Kidney (tissue), 22 donors: ENCODE measurements at places on chromosomes 6 and 20.

GRCh38 chr6:134092449-134092848 lies 40.0 kb upstream of the SLC2A12 start:
- no peak for DNase-seq

- DNase-seq: peak; percentile 88
Measured at GRCh38 chr20:34163307-34163706, 51.3 kb upstream of the EIF2S2 start.

GRCh38 chr20:53639647-53640440 lies 46.2 kb upstream of the ZNF217 start:
- no peak for DNase-seq

GRCh38 chr6:147341486-147341885 lies 137.3 kb downstream of the STXBP5 start:
- peak; percentile 66 for DNase-seq

DNA sequence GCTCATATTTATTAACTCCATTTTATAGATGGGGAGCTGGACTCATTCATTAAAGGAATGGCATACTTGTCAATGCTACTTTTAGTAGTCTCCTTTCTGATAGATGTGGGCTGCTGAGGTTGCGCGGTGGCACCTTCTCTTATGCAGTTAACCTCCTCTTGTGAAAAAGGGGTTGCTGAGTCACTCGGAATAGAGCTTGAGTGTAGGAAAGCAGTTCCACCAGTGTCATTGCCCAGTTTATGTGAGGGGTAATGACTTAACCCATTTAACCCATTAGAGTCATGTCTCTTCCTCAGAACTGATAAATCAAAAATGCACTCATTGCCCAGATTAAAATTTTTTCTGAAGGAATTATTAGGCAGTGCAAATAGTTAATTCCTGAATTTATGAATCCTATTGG lies 6.3 kb downstream of the MAPK14 start:
- no peak for DNase-seq

DNA sequence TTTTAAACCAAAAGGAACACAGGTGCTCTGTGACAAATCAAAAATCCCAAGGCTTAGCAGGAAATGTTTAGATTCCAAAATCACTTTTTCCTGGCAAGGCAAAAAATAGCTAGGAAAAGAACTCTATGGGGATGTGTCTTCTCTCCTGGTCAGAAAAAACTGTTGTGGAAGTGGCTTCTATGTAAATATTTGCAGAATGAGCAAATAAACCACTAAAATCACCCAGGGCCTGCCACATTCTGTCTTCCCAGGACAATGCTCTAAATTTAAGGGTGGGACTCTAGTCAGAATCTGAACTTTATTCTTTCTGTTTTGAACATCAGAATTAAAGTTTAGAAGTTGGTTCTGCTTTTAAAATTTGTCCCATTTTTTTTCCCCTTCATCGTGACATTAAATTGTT lies 29.3 kb downstream of the GCM1 start:
- DNase-seq: no peak

DNA sequence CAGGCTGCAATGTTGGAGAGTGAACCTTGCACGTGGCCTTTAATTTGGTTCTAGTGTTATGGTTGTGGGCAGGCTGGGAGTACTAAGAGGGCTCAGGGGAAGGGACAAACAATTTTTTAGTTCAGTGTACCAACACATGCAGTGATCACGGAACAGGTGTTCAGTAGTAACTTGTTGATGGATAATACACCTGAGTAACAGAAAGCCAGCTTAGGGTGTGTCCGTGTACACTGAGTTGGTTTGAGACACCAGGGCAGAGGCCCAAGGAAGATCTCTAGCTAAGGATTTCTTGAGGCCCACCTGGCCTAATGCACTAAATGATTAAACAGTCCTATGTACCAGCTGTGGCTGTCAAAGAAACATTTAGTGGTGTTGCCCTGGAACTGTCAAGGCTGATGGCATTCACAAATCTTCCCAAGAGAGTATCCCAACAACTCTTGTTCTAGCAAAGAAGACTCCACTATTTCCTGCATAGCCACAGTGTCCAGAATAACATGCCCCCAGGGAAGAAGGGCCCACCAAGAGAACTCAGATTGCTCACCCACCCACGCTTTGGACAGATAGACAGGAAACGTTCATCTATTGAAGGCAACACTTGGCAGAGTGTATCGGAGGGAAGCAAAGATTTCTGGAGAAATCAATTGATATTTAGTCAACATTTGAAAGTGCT lies 60.0 kb downstream of the CD83 start:
- DNase-seq: no peak

GRCh38 chr6:111565326-111566221 lies 40.1 kb downstream of the TRAF3IP2 start:
- peak; percentile 78 for DNase-seq

DNA sequence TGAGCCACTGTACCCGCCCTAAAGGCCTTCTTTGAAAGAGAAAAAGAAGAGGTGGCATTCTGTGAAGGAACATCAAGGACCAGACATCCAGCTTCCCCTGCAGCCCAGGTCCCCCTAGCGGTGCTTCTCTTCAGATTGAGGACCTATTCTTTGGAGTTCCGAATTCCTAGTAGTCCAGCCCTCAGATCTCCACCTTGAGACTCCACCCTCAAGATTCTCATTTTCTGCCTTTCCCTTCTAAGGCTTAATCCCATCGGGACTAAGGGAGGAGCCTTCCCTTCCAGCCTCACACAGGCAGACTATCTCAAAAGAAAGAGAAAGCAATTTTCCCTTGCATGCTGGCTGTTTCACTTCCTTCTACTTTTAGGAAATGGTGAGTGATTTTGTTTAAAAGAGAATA lies 32.5 kb downstream of the MUC22 start:
- DNase-seq: peak; percentile 41

GRCh38 chr6:152897807-152898399 lies 84.9 kb downstream of the FBXO5 start:
- peak; percentile 58 for DNase-seq

- no peak for DNase-seq
Measured at GRCh38 chr20:39632176-39632575, 670.0 kb downstream of the DHX35 start.

GRCh38 chr6:122033564-122034181 lies 365.8 kb upstream of the HSF2 start:
- peak; percentile 77 for DNase-seq

GRCh38 chr6:41470331-41471063 lies 75.7 kb upstream of the FOXP4 start:
- DNase-seq: peak; percentile 62

DNA sequence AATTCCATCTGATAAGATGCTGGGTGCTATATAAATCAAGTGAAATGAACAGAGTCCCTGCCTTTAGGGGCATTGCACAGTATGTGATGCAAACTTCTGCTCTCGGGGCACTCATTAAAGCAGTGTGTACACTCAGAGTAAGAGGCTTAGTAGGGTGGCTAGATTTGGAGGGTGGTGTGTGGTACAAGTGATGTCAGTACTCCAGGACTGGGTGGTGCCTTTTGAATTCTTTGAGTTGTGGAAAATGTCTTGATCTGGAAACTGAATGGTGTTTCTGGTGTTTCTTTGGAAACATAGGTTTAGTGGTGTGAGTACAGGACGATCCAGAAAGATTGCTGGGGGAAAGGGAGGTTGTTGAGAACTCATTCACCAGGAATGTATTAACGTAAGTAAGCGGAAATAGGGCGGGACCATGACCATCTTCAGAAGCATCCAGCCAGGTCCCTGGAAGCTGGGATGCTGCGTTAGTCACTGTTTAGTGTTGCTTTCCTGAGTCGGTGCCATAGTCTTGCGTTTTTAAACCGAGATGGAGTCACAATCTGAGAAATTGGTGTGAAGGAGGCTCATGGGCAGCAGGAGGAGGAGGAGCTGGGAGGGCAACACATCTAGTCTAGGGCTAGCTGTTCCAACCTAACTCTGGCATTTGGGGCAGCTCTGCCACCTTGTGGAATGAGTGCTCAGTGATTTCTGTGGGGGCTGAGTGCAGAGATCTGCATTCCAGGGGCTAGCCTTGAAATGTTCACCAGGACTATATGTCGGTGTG lies 70.3 kb downstream of the SCAND1 start:
- no peak for DNase-seq

GRCh38 chr20:53513489-53514298 lies 79.9 kb downstream of the ZNF217 start:
- no peak for DNase-seq

- DNase-seq: no peak
Measured at GRCh38 chr6:168712993-168713392, 272.0 kb downstream of the SMOC2 start.

DNA sequence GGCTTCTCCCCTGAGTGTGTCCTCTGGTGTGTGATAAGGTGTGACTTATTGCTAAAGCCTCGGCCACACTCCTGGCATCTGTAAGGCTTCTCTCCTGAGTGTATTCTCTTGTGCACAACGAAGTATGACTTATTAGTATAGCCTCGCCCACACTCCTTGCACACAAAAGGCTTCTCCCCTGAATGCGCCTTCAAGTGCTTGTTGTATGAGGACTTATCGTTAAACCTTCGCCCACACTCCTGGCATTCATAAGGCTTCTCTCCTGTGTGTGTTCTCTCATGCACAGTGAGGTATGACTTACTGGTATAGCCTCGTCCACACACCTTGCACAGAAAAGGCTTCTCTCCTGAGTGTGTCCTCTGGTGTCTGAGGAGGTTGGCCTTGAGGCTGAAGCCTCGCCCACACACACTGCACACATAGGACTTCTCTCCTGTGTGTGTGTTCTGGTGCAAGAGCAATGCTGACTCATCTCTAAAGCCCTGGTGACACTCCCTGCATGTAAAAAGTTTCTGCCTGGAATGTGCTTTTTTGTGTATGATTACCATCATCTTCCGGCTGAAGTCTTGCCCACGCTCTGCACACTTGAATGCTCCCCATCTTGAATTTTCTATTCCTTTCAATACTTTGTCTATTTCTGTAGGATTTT lies 20.4 kb downstream of the ZNF337 start:
- DNase-seq: no peak

DNA sequence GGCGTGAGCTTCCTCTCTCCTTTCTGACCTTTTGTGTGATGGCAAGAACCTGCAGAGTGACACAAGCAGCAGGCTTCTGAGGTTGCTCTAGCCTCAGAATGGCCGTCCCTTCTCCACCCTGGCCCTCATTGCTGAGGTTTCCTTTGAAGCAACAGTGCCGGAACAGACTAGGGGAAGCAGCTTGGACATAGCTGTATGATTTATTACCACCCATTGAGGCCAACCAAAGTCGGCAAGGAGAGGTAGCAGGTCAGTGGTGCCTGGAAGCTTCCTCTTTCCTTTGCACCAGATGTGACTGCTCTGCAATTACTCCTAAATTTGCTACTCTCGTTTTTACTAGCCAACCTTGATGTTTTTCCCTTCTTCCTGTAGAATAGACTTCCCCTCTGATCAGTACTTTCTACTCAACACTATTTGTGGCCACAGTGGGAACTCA lies 31.4 kb downstream of the PTPN1 start:
- DNase-seq: no peak

DNA sequence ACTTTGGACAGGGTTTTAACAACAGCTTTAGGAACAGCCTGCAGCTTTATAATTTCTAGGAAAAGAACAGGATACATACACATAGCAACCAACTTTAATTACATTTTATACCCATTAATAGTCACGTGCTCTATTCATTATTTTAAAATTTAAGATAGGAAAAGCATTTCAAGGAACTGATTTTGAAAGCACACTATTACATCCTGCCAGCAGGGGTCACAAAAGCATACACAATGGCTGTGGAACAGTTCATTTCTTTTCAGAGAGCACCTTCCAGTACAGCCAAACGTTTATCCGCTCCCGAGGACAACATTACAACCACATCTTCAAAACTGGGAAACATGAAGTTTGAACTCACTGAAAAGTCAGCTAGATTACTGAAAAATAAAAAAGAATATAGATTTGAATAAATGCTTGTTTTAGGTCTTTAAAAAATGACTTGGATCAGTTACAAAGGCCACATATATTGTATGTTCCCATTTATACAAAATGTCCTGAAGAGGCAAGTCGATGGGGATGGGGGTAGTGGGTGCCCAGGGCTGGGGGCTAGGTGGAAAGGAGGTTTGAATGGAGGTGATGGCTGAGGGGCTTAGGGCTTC lies 104.6 kb upstream of the EXOC2 start:
- peak; percentile 76 for DNase-seq

GRCh38 chr6:133160536-133160935 lies 80.6 kb upstream of the EYA4 start:
- DNase-seq: no peak

DNA sequence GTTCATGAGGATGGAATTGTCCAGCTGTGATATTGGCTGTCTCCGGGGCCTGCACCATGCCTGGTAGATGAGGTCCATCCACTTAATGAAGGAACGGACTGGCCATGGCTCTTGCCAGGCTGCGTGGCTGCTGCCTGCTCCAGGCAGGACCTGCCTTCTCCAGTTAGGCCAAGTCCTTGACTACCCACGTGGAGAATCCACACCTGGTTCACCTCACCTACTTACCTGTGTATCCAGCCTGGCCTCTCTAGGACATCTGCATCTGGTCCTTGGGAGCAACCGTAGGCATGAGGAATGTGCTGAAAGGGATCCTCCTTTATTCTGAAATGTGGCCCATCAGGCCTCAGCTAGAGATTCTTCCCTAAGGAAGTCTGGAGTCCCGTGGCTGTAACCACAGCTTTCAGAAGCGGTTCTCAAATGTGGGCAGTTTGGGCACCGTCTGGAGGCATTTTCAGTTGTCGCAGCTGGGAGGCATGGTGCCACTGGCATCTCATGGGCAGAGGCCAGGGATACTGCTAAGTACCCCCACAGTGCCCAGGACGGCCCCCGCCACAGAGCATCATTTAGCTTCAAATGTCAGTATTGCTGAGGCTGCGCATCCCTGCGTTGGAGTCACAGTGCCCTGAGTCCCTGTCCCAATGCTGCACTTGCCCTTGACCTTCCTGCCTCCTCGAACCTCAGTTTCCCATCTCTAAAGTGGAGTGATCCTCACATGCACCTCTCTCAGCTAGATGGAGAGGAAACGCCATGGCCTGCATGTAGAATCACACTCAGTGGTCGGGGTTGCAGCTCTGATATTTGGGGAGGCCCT lies 67.5 kb downstream of the PHACTR3 start:
- no peak for DNase-seq

GRCh38 chr6:35038076-35038475 lies 103.1 kb downstream of the TCP11 start:
- DNase-seq: no peak

DNA sequence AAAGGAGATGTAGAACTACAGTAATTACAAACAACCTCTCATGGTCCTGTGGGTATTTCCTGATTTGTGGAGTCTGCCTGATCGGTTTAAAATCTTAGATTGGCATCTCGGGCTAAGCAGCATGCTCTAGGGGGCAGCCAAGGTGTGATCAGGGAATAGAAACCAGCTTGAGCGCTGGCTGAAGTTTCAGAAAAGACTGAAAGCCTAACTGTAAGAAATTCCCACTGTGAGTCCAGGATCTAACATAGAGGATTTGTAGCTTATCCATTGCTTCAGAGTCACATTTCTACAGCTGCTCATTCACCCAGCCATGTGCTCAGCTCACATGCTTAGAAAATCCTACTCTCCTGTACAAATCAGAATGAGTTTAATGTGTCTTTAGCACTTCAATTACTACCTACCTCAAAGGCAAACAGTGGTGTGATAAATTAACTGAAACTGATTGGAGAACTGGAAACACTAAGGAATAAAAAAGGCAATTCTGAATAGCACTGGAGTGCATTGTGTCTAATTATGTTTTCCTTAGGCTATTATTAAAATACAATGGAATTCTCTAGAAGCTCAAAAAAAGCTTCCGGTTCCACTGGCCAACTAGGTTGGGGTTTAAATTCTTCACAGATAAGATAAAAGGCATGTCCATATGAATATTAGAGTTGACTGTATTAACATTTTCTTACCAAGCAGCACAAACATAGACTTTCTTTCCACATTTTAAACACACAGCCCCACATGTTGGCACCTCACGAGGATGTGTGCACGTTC lies 73.8 kb upstream of the MPC1 start:
- DNase-seq: no peak
